Activated CD8-positive, alpha-beta memory T cell treated with anti-CD3 and anti-CD28 coated beads, Interleukin-2, amount 10 ng/mL, durations not matched to agents 7 days and 5 days (primary cell): ENCODE measurements at places on chromosomes 3 and 15. TPM values are rescaled to one million over a fixed set of nuclear protein-coding genes. Genes with fewer than 3 reads are reported as not detected.

GRCh38 chr3:118802325-118803095 is 232.1 kb downstream of the IGSF11 start:
- no peak for DNase-seq

The FOXB1 gene
- total RNA-seq = 2.8 TPM

The PFKFB4 gene
- 12.2 TPM for total RNA-seq

DNA sequence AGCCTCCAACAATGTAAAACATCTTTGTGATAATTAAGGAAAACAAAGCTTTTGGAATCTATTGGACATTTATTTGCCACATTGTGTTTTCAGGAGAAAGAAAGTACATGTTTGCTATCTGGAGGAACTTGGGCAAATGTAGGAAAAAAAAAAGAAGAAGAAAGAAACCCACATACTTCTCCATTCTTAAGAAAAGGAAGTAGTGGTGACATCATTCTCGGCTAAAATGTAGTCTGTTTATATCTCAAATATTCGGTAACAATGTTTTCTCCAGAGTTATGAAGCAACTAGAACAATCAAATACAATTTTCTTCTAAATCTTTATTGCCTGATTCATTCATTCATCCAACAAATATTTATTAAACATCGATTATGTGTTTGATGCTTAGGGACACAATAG is 2.3 kb upstream of the TGFBR2 start:
- DNase-seq = no peak

The ZBBX gene
- total RNA-seq = not detected

GRCh38 chr3:30654269-30654668 is 47.9 kb downstream of the TGFBR2 start:
- DNase-seq = no peak

GRCh38 chr15:29099131-29099880 is 170.3 kb downstream of the NSMCE3 start:
- no peak for DNase-seq

DNA sequence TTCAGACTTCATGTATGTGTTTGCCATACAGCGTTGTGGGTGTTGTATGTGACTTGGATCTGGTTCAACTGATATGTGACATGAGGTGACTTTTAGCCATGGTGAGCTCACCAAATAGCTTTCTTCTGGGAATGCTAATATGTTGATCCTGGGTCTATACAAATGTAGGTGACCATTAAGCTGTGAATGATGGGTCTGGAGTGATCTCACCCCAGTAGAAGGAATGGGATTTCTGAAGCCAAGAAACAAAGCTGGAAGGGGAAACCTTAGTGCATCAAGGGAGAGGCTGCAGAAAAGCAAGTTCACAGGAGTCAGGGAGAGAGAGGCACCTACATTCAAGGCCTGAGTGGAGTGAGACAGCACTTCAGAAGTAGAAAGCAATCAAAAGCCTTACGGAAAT is 421.0 kb upstream of the THRB start:
- DNase-seq = no peak

The TMEM40 gene
- not detected for total RNA-seq

DNA sequence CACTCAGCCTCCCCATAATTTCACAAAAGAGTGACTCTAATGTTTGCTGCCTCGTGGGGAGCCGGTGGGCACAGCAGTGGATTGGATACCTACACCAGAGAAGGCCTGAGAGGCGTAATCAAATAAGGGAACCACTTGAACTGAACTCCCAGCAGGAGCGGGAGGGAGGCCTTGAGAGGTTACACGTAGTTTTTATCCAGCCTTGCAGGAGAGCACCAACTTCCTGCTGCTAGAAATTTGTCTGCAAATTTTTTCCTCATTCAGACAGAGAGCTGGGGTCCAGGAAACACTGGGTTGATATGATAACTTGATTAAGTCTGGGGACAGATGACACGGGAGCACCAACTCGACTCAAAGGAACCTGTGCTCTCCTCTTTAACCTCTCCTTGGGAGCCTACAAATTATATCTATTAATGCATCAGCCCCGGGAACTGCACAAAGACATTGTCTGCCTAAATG is 69.8 kb downstream of the HES1 start:
- no peak for DNase-seq

- no peak for DNase-seq
Measured at GRCh38 chr3:72223116-72223515, 438.2 kb upstream of the PROK2 start.

The SH2D7 gene
- total RNA-seq = 0.26 TPM

The MYH15 gene
- total RNA-seq = 0.35 TPM
